Activated T-cell treated with anti-CD3 and anti-CD28 coated beads, Interleukin-2, amount 50 U/mL, for 4 hours (primary cell): ENCODE measurements at places on chromosomes 11 and 22. TPM values are rescaled to one million over a fixed set of nuclear protein-coding genes. Genes with fewer than 3 reads are reported as not detected.

The OR5A1 gene
- not detected for total RNA-seq

The ZNF215 gene
- 0.40 TPM for total RNA-seq

The DENND6B gene
- 1.0 TPM for total RNA-seq

The P2RX6 gene
- not detected for total RNA-seq

The SLC29A2 gene
- total RNA-seq, result 11.4 TPM

The MYO7A gene
- total RNA-seq, result not detected

The SEPTIN3 gene
- total RNA-seq, result 1.3 TPM

The KIRREL3 gene
- not detected for total RNA-seq

The CCND1 gene
- total RNA-seq, result 31.9 TPM

The SYNGR1 gene
- total RNA-seq, result 0.43 TPM

The CDC42BPG gene
- total RNA-seq, result 0.33 TPM

The APOA5 gene
- not detected for total RNA-seq

The CADM1 gene
- total RNA-seq, result 1.2 TPM

The SLC37A2 gene
- total RNA-seq, result 0.13 TPM

The TP53AIP1 gene
- total RNA-seq, result not detected

The TUBA8 gene
- total RNA-seq, result 3.9 TPM

The TYR gene
- not detected for total RNA-seq

The KRTAP5-9 gene
- not detected for total RNA-seq

The ZC3H7B gene
- total RNA-seq, result 60.9 TPM

The ACTN3 gene
- 0.18 TPM for total RNA-seq

The ILK gene
- total RNA-seq, result 48.9 TPM

The F2 gene
- 0.81 TPM for total RNA-seq

The TNNT3 gene
- total RNA-seq, result not detected

The BRSK2 gene
- total RNA-seq, result 0.76 TPM

The OR56A1 gene
- not detected for total RNA-seq

The MPEG1 gene
- total RNA-seq, result 0.18 TPM

The USP2 gene
- 0.19 TPM for total RNA-seq

The C11orf97 gene
- total RNA-seq, result not detected

The NLRP6 gene
- 3.2 TPM for total RNA-seq

The GRIA4 gene
- not detected for total RNA-seq

The GRM5 gene
- not detected for total RNA-seq

The NLRP10 gene
- not detected for total RNA-seq

The SPI1 gene
- total RNA-seq, result 0.74 TPM

The OR52E8 gene
- total RNA-seq, result not detected

The NOL12 gene
- 58.7 TPM for total RNA-seq

The MRPL49 gene
- total RNA-seq, result 102 TPM

The CATSPERZ gene
- not detected for total RNA-seq

The DMC1 gene
- 1.9 TPM for total RNA-seq

The SBF1 gene
- total RNA-seq, result 130 TPM

The SEC14L6 gene
- not detected for total RNA-seq

The HBG1 gene
- 1.0 TPM for total RNA-seq
